Activated T-cell treated with anti-CD3 and anti-CD28 coated beads for 24 hours (primary cell): ENCODE measurements at places on chromosomes 1 and 21.

- DNase-seq = no peak
Measured at GRCh38 chr1:35860696-35861095, 22.3 kb upstream of the AGO1 start.

GRCh38 chr1:201552941-201553351 is 14.0 kb downstream of the NAV1 start:
- no peak for DNase-seq

- no peak for DNase-seq
Measured at GRCh38 chr1:84427250-84428188, 29.2 kb downstream of the DNASE2B start.

DNA sequence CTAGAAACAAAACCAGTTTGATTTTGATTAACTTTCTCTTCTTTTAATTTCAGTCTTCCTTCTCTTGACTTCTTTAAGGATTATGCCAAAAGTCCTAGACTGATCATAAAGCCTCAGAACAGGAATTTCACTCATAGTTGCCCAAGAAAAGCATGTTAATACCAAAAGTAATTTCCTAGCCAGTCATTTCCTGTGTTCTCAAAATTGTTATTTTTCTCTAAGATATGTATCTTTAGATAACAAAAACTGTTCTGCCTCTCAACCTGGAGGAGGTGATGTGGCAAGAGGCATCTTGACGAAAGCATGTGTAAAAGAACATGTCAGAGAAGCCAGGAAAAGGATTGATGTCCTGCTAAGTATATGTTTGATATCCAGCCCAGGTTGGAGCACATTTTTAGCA is 78.0 kb upstream of the IPO9 start:
- DNase-seq = no peak
